ENCODE measurements at places on chromosomes 6 and 20.

GRCh38 chr6:73565767-73566485 is 45.1 kb upstream of the EEF1A1 start:
- DNase-seq, result no peak

DNA sequence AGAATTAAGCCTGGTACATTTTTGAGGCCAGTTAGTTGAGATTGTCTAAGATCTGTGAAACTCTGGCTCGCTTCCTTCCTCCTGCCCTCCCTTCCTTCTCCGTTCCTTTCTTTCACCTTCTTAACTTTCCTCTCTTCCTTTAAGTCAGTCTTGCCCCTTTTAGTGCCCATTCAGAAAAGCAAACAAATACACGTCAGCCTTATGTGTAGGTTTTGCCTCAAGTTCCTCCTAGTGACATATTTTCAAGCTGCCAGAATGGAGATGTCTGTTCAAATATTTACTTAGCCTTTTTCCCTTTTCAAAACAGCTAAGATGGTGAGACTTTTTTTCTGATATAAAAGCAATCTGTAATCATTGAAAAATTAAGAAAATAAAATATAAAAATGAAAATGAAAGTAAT is 178.4 kb downstream of the FARS2 start:
- DNase-seq, result no peak

GRCh38 chr6:131652472-131652871 is 15.4 kb downstream of the ENPP3 start:
- no peak for DNase-seq

GRCh38 chr20:64157878-64158277 is 6.4 kb upstream of the MYT1 start:
- no peak for DNase-seq

- DNase-seq, result no peak
Measured at GRCh38 chr6:19547507-19547906, 289.7 kb upstream of the ID4 start.
